ENCODE measurements at places on chromosomes 7 and 10.

DNA sequence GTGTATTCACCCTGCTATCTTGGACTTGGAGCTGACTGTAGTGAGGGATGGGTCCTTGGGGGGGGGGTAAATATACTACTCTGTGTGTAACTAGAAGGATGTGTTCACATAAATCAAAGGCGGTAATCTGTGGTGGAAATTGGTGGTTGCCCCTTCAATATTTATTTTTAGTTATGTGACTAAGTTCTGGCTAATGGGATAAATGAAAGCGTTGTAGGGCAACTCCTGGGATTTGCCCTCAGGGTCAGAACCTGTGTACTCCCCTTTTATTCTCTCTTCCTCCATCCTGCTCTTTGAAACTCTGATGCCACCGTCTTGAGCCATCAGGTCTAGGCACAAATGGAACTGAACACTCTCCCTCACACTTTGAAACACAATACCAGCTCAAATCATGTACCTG lies 24.3 kb upstream of the ST7 start:
- DNase-seq, result no peak

DNA sequence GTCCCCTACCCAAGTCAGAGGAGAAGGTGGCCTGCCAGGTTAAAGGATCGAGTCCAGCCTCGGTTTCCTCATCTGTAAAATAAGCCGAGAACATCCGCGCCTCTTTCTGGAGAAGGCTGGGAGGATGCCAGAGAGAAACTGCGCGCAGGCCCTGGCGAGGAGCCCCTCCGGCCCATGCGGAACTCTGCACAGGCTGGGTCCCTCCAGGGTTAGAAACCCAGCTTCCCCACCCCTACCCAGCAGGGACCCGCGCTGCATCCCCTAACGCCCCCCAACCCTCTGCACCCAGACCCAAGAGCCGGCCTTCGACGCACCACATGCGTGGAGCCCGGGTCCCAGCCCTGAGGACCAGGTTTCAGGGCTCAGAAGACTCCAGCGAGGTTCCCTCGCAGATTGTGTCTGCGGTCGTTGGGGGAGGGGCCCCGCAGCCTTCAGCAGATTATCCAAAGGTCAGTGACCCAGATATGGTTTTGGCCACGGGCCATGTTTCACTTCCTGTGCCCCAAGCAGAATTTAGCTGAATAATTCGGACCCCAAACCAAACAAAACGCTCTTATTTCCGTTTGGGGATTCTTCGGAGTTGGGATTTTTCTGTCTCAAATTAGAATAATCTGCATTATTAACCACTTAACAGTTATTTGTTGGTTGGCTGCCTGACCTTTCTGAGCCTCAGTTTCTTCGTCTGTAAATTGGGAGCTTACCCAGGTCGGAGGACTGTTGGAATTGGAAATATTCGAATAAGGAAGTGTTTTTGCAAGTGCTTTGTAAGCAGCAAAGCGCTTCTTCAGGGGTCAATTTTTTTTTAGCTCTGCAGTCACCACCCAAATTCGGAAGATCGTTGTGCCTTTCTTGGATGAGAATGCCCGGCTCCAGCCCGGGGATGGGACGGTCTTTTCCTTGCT lies 167.7 kb downstream of the UBE2H start:
- no peak for DNase-seq

DNA sequence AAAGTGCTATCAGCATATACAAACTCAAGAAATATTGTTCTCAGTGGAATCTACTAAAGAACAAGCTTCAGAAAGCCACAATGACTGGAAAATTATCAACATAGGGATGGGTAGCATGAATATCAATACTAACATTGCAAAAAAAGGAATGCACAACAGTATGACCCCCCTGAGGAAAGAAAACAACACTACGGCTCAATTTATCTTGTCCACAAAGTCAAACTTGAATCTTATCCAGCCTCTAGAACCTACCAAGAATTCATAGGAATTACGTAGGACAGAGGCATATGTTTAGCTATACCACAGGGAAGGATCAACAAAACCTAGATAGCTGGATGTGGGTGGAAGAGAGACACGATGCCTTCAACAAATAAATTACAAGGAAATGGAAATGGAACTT lies 54.6 kb downstream of the AGMO start:
- DNase-seq, result no peak

GRCh38 chr7:87592300-87592699 lies 8.4 kb downstream of the ABCB1 start:
- no peak for DNase-seq

- DNase-seq, result no peak
Observed at GRCh38 chr7:18580950-18581349, 85.4 kb downstream of the HDAC9 start.

Measured in brain microvascular endothelial cell (primary cell).